Nucleus accumbens (tissue), 56 donors: ENCODE measurements at places on chromosomes 5 and 9.
A peak's percentile ranks its signal among the peaks of the same experiment; 100 is the strongest.

DNA sequence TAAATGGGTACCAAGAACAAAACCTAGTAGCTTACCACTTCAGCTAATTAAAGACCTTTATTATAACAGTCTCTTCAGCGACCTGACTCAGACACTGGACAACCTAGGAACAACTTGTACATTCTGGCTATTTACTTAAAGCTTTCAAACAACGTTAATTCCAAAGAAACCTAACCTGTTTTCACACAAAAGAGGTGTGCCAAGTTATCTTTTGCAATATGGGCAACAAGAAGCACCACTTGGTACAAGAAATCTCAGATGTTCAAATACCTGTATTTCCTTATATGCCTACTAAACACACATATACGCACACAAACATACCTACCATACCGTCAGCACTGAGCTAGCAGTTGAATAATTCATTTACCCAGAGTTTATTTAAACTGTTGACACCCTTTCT is 23.0 kb downstream of the RNF145 start:
- DNase-seq, result no peak

GRCh38 chr5:115579216-115579615 is 23.1 kb downstream of the TICAM2 start:
- no peak for DNase-seq

GRCh38 chr9:95125652-95126051 is 191.9 kb downstream of the FANCC start:
- no peak for DNase-seq

- DNase-seq, result peak; percentile 9
These were observed 77.9 kb downstream of the SLIT3 start for GRCh38 chr5:169222934-169223594.

- no peak for DNase-seq
These were observed 37.2 kb downstream of the MARVELD2 start for GRCh38 chr5:69451941-69452647.
